CD4-positive, CD25-positive, alpha-beta regulatory T cell (primary cell): ENCODE measurements at places on chromosomes 3 and 15. TPM values are rescaled to one million over a fixed set of nuclear protein-coding genes. Genes with fewer than 3 reads are reported as not detected.
A peak's percentile ranks its signal among the peaks of the same experiment; 100 is the strongest.

DNA sequence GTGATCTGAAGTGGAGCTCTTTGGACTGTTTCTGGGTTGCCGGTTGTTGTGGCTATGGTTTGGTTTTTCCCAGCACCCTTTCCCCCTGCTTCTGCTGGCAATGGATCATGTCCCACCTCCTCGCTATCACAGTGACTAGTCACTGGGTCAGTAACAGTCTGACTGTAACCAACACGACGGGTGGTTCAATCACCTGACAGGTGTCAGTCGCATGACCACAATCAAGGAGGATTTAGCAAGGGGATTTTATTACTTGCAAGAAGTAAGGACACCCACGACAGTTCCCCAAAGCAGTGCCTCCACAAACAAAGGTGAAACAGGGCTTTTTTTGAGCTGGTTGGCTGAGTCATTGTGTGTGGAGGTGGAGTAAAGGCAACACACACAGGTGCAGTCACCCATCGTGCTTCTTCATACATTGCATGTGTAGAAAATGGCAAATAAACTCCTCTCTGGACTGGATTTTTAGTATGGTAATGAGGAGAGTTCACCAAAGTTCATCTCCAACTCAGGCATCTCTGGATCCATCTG is 58.8 kb upstream of the FAM3D start:
- H3K4me3 ChIP-seq = no peak overlapping the region
- H3K4me1 ChIP-seq = no peaks in the 10 kb centered on the region
- DNase-seq = no peak
- no peaks in the 10 kb centered on the region for H3K36me3 ChIP-seq

DNA sequence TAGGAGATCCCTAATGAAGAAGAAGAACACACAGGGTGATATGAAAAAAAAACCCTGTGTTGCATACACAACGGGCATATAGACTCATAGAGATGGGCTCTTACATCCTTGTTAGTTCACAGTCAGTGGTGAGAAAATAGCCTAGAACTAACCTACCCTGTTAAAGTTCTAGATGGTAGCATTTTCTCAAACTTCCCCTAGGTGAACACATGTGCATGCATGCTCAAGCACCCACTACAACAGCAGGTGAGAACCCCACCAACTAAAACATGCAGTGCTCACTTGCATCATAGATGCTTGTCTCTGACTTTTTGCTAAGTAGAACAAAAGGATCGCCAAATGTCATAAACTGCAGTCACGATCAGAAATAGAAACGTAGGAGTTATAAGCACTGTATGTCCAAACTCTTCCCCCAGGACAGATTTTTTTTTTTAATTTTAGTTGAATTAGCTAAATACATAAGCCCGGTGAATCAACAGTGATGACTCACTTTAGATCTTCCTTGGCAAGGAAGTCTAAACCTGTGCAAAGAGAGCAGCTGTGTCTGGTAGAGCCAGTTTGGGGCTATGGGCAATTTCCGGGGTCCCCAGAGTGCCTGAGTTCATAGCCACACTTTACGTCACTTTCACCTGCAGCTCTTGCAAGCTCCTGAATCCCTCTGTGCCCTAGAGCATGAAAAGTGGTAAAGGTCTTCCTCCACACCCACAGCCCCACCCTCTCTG is 96.2 kb upstream of the SEMA6D start:
- no peak overlapping the region for H3K27ac ChIP-seq
- no peak for DNase-seq
- H3K4me3 ChIP-seq = no peak overlapping the region
- H3K36me3 ChIP-seq = no peaks in the 10 kb centered on the region
- H3K27me3 ChIP-seq = no peaks in the 10 kb centered on the region
- no peaks in the 10 kb centered on the region for H3K4me1 ChIP-seq

Gene GPR27
- 0.30 TPM for polyA plus RNA-seq

- DNase-seq = no peak
- H3K36me3 ChIP-seq = no peaks in the 10 kb centered on the region
- no peaks in the 10 kb centered on the region for H3K4me1 ChIP-seq
- no peak overlapping the region for H3K27ac ChIP-seq
- peaks cover 11% of the 10 kb centered on the region for H3K27me3 ChIP-seq
Observed at GRCh38 chr15:31024330-31024729, 32.9 kb upstream of the MTMR10 start.

- no peaks in the 10 kb centered on the region for H3K36me3 ChIP-seq
- H3K27me3 ChIP-seq = no peaks in the 10 kb centered on the region
- no peak overlapping the region for H3K4me3 ChIP-seq
- no peak for DNase-seq
- no peak overlapping the region for H3K27ac ChIP-seq
Observed at GRCh38 chr15:99452010-99452409, 113.8 kb upstream of the MEF2A start.

DNA sequence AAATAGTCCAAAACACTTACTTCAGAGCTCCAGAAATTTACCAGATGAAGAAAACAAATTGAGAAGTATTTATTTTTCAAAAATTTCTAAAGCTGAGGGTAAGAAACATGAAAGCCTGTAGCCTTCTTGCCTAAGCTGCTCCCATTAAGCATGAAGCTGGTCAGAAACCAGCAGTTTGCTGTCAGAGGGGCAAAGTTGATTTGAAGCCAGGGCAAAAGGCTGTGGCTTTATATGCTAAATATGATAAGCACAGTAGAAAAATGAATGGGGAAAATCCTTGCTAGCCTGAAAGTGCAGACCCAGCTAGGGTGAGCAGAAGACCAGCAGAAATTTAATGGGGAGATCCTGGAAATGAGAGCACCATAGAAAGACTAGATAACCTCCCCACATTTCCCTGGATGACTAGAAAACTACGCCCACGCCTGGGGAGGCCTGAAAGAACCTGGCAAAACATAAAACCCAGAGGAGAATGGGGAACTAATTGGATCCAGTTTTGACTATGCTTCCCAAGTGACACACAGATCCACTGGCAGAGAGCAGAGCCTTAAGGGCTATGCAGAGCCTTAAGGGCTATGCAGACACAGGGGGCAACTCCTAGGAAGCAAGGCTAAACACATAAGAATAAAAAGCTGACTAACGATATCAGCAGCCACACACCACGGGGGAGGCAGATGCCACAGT is 43.0 kb upstream of the HEG1 start:
- no peak for DNase-seq
- H3K27me3 ChIP-seq = peaks cover 20% of the 10 kb centered on the region
- H3K27ac ChIP-seq = no peak overlapping the region

DNA sequence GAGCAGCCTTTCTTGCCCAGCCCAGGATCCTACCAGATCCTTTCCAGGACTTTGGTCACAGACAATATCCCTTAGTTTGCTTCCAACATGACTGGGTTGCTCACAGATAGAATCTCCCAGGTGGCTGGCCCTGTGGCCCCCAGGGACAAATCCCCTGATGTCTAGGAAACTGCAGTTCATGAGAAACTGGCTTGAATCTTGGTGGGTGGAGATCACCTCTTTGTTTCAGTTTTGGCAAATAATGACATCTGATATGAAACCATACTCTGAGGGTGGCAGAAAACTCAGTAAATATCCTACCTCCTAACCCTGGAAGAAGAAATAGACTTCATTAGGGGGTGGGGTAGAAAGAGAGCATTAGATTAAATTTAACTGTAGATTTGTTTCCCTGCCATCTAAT is 44.1 kb upstream of the PFN2 start:
- no peaks in the 10 kb centered on the region for H3K36me3 ChIP-seq
- no peak overlapping the region for H3K4me3 ChIP-seq
- H3K4me1 ChIP-seq = no peaks in the 10 kb centered on the region
- H3K27me3 ChIP-seq = peaks cover 2% of the 10 kb centered on the region
- DNase-seq = no peak

Gene TTC21A
- 2.7 TPM for polyA plus RNA-seq

DNA sequence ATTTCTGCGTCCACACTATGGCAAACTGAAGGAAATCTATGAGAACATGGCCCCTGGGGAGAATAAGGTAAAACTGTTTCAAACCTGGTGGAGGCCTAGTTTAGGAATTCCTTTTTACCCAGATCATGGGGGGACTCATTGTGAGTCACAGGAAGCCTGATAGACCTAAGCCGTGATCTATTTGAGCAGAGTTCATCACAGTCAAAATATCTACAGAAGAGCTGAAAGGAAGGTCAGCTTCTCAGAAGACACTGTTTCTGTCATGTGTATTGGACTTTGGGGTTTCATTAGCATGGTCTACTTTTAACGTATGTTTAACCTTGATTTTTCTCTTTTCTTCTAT is 1.3 kb downstream of the PSMD2 start:
- no peak for DNase-seq
- peaks cover 42% of the 10 kb centered on the region for H3K36me3 ChIP-seq
- no peak overlapping the region for H3K27ac ChIP-seq
- peak overlapping the region; percentile 92 for H3K4me3 ChIP-seq
- H3K4me1 ChIP-seq = peaks cover 14% of the 10 kb centered on the region

Gene ZDHHC19
- not detected for polyA plus RNA-seq

Gene NTRK3
- polyA plus RNA-seq = not detected

DNA sequence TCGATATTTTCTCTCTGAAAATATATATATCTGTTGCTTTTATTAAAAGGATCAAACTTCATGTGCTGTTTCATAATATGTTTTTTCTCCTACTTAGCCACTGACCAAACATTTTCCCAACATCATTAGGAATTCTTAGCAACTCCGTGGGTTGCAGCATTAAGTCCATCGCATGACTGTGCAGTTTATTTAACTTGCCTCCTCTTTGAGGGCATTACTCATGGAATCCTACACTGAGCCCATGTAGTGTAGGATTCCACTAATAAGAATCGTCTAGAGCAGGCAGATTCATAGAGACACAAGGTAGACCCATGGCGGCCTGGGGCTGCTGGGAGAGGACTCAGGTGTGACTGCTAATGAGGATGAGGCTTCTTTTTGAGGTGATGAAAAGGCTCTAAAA is 49.3 kb downstream of the CMTM6 start:
- H3K27me3 ChIP-seq = no peaks in the 10 kb centered on the region
- H3K4me3 ChIP-seq = no peak overlapping the region
